ENCODE measurements at places on chromosomes 16 and 17.

DNA sequence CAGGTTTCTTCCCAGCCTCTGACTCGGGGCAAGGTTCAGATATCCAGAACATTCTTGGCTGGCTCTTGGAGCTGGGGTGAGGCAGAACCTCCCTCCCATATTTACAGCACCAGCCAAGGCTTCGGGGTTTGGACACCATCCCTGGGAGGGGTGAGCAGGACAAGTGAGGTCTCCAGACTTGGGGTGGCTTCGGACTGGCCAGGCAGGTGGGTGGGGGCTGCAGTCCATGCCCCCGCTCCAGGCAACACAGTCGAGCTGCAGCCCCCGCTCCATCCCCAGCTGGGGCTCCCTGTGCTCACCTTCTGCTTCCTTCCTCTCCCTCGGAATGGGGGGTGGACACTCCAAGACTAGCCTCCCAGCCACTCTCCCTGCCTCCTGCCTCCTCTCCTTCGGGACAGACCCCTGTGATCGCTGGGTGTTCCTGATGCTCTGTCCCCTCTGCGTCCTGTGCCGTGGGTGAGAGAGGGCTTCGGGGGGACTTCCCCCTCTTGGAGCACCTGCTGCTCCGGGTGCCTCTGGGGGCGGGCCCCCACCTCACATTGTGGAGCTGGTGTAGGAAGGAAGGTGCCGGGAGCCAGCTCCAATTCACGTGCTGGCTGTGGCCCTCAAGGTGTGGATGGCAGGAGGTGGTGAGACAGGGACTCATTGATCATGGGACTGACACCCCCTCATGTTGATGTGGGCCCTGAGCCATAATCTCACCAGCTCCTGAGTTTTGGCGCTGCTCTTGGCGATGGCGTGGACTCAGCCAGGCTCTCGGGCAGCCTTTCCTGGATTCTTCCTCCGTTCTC is 189.2 kb downstream of the SEC14L1 start:
- DNase-seq = no peak

GRCh38 chr17:40307001-40307730 is 1.8 kb upstream of the RARA start:
- DNase-seq = no peak

GRCh38 chr17:50908140-50908859 is 42.1 kb upstream of the TOB1 start:
- no peak for DNase-seq

- no peak for DNase-seq
Measured at GRCh38 chr17:63640038-63640437, 17.8 kb downstream of the MAP3K3 start.

DNA sequence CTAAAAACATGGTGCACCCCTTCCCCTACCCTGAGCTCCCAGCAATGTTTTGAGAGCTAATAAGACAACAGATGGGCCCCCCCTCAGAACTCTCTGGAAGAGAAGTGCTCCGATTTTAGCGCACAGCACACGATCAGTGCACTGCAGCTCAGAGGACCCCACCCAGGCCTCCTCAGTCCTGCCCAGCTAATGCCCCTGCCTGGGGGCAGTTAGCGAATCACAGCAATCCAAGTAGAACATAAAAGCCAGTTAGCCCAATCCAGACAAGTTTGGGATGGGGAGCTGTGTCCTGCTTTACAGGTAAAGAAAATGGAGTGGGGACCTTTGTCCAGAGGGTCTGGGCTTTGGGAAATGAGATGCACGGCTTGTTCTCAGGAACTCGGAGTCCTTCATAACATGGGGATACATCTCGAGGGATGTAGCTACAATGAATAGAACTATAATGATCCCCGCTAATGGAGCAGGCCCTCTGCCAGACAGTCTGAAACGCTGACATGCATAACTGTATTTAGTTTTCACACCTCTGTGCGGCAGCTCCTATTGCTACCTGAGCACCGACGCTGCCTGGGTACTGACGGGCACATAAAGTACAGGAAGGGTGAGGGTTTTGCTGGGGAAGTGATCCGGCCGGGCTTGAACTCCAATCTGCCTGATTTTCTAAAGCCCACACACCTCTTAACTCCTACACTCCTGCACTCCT is 29.7 kb upstream of the CDC42EP4 start:
- no peak for DNase-seq

- DNase-seq = no peak
Measured at GRCh38 chr17:8123695-8124349, at the start of gene HES7. Gene HES7 (minus strand): TSS chr17:8124106. CDS start chr17:8124084, 22 bp downstream.

- DNase-seq = no peak
Measured at GRCh38 chr16:59783191-59783590, 1049.1 kb upstream of the GOT2 start.

DNA sequence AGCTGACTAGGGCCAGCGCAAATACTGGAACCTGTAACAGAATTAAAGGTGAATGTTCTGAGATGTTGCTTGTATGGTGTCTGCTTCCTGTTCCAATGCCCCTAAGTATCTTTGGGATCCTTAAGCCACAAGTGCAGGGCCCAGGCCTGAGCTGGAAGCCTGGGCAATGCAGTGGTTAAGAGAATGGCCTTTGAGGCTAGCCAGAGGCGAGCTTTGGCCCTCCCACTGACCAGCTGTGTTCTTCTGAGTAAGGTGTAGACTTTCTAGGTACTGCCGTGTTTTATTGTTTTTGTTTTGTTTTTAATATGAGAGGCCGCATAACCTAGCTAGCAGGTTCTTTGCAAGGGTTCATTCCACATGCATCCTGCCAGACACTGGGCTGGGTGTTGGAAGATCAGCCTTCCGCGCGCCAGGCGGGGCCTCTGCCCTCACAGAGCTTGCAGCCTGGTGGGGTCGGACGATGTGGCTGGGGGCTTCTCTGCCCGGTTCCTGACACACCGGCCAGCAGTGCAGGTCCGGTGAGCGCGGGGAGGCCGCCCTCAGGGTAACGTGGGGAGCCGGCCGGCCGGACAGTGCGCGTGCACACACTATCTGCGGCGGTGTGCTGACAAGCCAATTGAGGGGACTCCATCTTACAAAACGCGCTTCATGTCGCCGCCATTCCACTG is 551 bp upstream of the MLX start:
- DNase-seq = no peak

DNA sequence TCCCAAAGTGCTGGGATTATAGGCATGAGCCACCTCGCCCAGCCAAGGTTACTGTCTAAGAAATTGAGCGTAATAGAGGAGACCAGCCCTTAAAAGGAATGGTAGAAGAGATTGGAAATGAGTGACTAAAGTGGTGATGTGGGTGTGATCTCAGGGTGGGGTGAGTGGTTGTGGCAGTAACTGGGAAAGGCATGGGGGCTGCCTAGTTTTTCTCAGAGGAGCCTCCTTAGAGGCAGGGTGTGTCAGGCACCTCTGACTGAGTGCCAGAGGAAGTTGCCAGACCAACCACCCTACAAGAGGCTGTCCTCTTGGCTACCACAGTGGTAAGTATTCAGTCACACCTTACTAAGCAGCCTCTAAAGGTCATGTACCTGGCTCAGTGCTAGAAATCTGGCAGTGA is 8.9 kb downstream of the DUS2 start:
- no peak for DNase-seq

DNA sequence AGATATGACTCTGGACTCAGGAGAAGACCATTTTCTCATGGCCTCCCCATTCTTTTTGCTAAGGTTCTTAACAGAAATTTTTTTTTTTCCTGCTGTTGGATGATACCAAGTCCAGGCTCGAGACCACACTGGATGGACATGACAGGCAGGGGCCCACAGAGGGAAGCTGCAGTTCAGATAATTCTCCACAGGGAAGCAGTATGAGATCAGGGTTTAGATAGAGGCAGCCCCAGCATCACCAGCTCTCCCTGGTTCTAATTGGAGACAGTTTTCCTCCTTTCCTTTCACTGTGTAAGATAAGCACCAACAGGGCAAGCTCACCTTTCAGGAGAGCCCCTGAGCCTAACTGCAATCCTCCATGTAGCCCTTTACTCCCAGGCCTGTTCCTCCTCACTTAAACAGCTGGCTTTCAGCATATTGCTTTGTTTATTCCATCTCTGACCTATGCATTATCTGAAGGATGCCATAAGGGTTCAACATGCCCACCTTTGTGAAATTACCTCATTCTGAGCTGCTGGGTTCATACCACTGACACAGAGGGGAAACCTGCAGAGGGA is 108.1 kb downstream of the SNX11 start:
- DNase-seq = no peak

DNA sequence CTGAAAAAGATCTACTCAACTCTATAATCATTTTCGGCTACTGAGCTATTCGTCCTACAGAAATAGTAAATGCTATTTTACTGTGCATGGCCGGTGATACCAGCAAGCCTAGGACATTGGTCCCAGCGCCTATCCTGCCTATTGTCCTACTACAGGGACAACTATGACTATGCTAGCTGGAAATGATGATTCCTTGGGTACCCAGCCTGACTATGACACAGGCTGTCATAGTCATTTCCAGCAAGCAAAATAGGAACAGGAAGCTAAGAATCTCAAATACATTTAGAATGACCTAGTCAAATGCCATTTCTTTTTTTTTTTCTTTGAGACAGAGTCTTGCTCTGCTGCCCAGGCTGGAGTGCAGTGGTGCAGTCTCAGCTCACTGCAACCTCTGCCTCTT is 33.7 kb upstream of the HSBP1 start:
- DNase-seq = no peak

DNA sequence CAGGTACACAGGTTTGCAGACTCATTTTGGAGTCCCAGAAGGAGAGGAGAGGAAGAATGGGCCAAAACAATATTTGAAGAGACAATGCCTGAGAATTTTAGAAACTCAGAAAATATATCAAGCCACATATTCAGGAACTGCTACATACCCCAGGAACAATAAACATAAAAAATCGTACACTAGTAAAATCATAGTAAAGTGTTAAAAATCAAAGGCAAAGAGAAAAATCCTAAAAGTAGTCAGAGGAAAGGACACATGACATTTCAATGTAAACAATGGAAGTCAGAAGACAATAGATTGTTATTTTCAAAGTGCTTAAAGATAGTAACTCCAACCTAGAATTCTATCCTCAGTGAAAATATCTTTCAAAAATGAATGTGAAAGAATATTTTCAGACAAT is 28.5 kb upstream of the NACA2 start:
- DNase-seq = no peak

- no peak for DNase-seq
Measured at GRCh38 chr16:19166500-19166899, 1.5 kb upstream of the SYT17 start.

DNA sequence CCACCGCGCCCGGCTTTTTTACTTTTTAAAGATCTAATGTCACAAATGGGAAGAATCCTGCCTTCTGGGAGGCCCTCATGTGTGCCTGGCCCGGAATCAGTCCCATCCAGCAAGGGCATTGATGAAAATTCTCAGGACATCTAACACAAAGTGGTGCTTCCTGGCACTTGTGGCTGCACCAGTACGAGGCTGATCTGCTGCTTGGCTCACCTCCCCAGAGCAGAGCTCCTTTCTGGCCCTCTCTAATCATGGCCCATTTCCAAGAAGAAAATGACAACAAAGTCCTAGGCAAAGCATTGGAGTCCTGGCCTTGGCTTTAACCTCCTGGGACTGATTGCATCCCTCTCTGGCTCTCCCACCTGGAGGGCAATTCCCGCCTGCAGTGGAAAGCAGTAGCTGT is 50.7 kb upstream of the SIAH1 start:
- no peak for DNase-seq

GRCh38 chr16:67184453-67184994 is 761 bp upstream of the MATCAP1 start:
- no peak for DNase-seq

DNA sequence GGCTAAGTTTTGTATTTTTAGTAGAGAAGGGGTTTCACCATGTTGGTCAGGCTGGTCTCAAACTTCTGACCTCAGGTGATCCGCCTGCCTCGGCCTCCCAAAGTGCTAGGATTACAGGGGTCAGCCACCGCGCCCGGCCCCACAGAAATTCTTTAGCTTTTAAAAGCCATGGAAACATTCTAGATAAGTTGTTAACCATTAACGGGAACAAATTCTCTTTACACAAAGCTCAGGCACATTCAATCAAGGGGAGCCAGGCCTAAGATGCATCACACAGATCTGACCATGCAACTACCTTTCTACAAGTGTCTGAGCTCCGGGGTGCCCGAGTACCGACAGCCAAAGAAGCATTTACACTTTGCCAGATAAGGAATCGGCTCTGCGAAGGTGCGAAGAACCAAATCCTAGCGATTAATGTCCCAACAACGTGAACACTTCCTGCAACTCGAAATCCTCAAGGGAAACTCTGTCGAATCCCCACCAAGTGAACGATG is 1.0 kb downstream of the EMC8 start:
- DNase-seq = no peak
